ENCODE measurements at places on chromosomes 1 and 21.

DNA sequence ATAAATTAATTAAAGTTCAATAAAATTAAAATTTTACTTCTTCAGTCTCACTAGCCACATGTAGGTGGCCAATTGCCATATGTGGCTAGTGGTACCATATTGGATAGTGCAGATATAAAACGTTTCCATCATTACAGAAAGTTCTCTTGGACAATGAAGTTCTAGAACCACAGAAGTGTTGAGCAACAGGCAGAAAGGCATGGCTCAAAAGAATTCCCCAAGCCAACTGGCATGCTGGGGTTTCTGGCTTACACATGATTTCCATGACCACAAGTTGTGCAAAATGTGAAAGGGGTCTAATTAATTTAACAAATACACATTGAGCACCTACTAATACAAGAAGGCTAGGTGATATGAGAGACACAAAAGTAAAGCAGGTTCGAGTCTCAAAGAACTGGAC, 72.2 kb upstream of the CDC42BPA start:
- DNase-seq = no peak

- DNase-seq = peak; percentile 45
These were observed 36.6 kb downstream of the GJA5 start for GRCh38 chr1:147723691-147724323.

- DNase-seq = no peak
These were observed 2.0 kb upstream of the TRIM58 start for GRCh38 chr1:247854899-247855545.

DNA sequence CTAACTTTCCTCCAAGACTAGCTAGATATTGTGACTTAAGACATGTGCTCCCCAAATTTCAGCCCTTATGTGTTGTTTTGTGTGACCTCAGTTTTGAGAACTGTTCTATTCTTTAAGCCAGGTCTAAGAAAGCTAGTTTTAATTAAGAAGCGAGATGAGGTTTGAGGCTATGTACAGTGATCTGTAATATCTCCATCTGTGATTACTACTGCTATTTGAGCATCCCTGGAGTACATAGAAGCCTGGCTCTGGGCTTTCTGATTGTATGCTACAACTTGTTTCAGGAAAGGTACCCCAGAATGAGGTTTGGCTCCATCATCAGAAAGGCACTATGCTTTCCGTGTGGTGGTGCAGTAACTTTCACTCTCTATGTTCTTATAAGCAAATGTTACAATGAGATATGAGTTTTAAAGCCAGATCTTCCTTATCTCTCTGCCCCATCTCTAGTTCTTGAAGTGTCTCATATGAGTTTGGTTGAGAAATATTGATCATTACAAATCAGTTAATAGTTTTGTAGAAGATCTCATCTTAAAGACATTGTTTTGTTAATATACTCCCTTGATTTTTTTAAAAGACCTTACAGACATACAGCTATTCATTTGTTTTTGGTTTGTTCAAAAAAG, 605 bp downstream of the RGS4 start:
- no peak for DNase-seq

- DNase-seq = no peak
These were observed 197.9 kb upstream of the COA6 start for GRCh38 chr1:234175363-234175762.

GRCh38 chr1:228034954-228035837, 28.4 kb downstream of the WNT3A start:
- DNase-seq = no peak

DNA sequence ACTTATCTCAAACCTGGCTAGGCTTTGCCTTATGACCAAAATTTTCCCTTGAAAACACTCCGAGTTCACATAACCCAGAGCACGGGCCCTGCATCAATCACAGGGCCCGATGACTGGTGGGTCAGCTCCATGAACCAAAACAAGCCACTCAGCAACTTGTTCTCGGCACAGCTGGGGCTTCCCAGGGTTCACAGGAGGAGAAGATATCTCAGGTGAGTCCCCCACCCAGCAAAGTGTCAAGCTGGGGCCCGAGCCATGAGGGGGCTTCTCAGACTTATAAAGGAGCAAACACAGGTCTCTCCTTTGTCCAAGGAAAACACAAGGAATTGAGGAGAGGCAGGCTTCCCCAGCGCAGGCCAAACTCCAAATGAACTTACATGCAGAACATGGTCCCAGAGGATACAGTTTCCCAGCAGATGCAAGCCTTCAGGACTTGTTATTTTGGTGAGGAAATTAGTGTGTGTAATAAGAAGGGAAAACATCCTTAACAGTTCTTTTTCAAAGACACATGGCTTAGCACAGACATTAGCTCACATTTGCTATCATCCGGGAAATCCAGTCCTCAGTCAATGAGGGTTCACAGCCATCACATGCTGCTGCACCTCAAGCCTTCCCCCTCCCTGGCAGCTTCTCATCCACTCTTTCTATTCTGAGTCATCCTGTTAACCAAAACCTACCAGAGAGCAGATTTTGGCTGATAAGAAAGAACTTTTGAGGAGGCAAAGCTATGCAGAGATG, 98.1 kb upstream of the NFIA start:
- DNase-seq = no peak

DNA sequence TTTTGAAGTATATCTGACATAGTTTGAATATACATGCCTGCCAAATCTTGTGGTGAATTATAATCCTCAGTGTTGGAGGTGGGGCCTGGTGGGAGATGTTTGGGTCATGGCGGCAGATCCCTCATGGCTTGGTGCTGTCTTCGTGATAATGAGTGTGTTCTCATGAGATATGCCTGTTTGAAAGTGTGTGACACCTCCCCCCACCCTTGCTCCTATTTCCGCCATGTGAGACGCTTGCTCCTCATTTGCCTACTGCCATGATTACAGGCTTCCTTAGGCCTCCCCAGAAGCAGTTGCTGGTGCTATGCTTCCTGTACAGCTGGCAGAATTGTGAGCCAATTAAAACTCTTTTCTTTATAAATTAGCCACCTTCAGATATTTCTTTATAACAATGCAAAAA, 436.6 kb upstream of the BEND5 start:
- no peak for DNase-seq

GRCh38 chr1:116003823-116004222, 27.5 kb downstream of the SLC22A15 start:
- DNase-seq = no peak

DNA sequence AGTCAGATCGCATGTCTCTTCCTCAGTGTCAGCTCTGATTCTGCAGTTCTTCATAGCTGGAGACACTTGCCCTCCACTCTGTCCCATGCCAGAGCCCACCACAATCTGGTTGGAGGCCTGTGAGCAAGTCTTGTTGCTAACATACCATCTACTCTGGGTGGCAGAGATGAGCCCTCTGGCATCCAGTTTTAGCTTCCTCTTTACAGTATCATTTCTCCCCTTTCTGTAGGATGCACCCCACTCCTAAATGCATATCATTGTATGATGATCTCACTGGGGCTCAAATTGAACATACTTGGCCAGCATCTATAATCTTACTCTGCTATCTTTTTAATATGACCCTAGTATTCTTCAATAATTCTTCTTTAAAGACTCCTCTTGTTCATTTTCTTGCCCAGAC, 16.9 kb downstream of the PCNX2 start:
- no peak for DNase-seq

GRCh38 chr1:171083222-171083621, 7.5 kb upstream of the FMO3 start:
- no peak for DNase-seq

- DNase-seq = no peak
These were observed 6.3 kb upstream of the DENND2C start for GRCh38 chr1:114676115-114676514.

DNA sequence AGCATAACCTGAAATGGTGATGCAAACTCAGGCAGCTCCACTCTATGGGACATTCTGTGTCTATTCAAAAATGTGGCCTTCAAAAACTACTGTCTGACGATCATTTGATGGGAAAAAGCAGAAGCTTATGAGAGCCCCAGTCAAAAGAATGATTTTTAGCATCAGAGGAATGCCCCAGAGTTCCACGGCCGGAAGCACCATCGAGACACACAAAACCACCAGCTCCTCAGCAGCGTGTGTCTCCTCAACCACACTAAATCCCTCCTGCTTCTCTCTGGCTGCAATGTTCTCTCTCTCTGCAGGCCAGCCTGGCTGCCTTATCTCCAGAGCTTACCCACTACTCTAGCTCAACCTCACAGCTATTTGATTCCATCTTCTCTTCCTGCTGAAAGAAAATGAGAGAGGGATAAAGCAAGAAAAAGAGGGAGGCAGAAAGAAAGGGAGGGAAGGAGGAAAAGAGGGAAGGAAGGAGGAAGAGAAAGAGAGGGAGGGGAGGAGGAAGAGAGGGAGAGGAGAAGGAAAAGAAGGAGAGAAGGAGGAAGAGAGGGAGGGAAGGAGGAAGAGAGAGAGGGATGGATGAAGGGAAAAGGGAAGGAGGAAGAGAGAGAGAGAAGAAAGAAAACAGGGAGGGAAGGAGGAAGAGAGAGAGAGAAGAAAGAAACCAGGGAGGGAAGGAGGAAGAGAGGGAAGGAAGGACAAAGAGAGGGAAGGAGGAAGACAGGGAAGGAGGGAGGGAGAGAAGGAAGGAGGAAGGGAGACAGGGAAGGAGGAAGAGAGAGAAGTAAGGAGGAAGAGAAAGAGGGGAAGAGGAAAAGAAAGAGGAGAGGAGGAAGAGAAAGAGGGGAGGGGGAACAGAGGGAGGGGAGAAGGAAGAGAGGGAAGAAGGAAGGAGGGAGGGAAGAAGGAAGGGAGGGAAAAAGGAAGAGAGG, 33.5 kb upstream of the LAPTM5 start:
- DNase-seq = no peak

DNA sequence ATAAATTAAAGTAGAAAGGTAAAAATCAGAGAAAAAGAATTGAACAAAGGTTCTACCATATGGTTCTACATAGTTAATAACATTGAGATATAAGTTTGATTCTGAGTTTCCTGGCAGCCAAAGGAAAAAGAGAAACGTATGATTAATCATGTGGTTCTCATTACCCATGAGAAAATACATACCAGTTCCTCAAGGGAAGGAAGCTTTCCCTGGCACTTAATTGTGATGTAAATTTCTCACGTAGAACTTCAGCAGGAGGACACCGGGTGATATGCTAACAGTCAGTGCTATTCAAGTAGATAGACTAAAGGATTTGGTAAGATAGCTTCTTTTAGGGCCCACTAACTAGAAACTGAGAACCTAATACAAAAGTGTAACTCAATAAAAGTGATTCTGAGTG, 218.5 kb downstream of the NFIA start:
- no peak for DNase-seq

Data from A549 (cell line).